ENCODE measurements at places on chromosomes 3 and 15. TPM values are rescaled to one million over a fixed set of nuclear protein-coding genes. Genes with fewer than 3 reads are reported as not detected.

Gene GAP43
- 0.60 TPM for total RNA-seq

Gene C3orf85
- total RNA-seq, result not detected

Gene MST1R
- total RNA-seq, result 5.6 TPM

Gene NEO1
- total RNA-seq, result 22.4 TPM

Gene TTLL13
- 0.34 TPM for total RNA-seq

Gene LIPC
- 0.57 TPM for total RNA-seq

Gene TTC21A
- total RNA-seq, result 14.2 TPM

Gene IRAK2
- total RNA-seq, result 6.8 TPM

Gene ITIH4
- total RNA-seq, result 7.5 TPM

Gene SCAANT1
- total RNA-seq, result not detected

Gene PIF1
- total RNA-seq, result 2.4 TPM

Gene RPP25
- 15.2 TPM for total RNA-seq

DNA sequence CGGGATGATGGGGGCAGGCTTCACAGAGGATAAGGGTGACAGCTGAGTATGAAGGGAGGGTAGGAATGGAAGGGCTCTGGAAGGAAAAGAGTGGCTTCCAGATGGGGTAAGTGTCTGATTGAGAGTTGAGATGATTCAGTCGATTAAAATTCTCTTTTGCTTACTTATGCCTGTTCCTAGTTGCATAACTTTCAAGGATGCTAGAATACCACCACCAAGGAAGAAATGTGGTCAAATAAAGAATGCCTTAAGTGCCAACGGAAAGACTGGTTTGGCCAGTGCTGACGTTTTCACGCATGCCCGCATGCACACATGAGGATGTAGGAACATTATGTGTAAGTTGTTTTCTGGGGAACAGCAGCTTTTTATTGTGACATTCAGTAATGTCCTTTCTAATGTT is 263.4 kb upstream of the WNT5A start:
- DNase-seq, result peak; percentile 72

DNA sequence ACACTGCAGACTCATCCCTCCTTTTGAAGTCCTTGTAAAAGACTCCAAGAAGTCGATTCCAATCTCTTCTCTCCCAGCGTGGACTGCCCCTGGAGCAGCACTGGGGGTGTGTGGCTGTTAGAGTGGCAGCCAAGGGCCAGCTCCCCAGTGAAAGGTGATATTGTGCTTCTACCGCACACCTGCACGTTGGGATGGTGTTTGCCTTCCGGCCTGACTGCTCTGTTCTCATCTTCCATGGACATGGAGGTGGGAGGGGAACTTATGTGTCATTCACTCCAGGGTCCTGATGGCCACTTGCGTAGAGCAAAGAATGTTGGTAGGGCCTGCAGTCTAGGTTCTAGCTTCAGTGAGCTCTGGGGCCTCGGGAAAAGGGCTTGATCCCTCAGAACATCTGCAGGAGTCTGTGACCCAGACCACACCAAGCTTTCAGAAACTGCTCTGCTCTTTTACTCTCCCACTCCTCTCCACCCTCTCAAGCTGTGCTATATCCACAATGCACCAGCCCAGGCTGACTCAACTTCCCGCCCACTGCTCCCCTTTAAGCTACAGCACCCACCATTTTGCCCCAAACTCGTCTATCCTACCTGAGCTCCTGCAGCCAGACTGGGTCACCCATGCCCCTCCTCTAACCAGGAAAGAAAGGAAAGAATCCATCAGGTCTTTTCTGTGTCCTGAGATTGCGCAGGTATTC is 31.3 kb downstream of the LIPC start:
- DNase-seq, result no peak

DNA sequence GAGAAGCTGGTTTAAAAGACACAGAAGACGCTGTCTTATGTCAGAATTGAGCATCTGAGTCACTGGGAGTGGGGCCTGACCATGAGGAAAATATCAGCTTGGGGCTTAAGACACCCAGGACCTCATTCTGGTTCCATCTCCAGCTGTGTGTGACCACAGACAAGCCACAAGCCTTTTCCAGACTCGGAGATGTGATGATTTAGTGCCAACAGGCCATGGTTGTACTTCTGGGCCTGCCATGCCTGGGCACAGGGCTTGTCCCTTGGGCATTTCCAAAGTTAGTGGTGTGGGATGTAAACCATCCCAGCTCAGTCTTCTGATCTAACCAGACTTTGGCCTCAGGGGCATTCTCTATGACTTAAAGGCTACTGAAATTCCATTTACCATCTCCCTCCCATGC is 269.8 kb downstream of the RYR3 start:
- no peak for DNase-seq

DNA sequence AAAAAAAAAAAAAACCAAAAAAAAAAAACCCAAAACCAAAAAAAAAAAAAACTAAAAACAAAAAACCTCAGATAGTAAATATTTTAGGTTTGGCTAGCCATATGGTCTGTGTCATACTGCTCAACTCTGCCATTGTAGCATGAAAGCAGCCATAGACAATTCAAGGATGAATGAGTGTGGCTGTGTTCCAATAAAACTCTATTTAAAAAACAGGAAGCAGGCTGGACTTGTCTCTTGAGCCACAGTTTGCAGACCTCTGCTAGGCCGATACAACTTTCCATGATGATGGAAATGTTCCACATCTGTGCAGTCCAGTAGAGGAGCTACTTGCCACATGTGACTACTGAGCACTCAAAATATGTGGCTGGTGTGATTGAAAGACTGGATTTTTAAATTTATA is 11.1 kb downstream of the EFCAB12 start:
- DNase-seq, result peak; percentile 61

- DNase-seq, result no peak
These were observed 355.3 kb upstream of the SLCO3A1 start for GRCh38 chr15:91498046-91498748.

DNA sequence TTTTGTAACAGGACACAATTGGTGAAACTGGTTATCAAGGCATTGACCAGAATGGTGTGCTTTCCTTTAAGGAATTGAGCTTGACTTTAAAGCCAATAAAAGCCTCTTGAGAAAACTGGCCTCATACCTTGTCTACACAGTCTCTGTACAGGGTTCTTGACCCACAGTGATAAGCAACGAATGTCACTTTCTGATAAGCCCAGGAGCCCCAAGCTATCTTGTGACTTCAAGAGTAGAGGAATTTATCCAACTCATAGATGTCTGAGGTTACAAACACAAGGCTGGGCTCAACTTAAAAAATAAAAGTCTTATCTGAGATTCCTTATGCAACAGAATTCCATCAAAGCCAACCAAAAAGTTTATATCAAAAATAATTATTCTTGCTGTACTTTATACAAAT is 212.1 kb downstream of the GBE1 start:
- DNase-seq, result no peak

DNA sequence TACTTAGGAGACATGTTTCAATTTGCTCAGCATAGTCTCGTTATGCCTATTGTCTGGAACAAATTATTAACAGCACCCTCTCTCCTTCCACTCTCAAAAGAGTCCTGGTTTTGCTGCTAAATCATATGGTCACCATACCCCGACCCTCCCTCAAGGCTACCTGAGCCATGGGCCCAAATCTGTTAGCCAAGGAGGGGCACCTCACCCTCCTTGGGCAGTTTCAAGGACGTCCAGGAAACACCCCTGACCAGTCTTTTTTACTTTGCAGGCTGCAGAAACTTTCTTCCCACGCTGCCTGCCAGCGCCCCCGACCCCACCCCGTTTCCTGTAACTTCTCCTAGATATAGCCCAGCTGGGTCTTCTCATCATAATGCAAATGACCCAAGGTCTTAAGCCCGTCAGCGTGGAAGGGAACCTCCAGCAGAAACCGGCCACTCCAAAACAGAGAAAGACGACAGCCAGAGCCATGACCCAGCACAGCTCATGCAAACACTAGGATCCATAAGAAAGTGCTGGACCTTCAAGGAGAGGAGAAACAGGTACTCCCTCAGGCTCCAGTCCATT is 62.3 kb downstream of the ADCY5 start:
- peak; percentile 89 for DNase-seq

GRCh38 chr15:71889385-71889784 is 79.0 kb downstream of the NR2E3 start:
- DNase-seq, result no peak

GRCh38 chr15:74133694-74134386 is 3.5 kb downstream of the ISLR2 start:
- DNase-seq, result no peak

DNA sequence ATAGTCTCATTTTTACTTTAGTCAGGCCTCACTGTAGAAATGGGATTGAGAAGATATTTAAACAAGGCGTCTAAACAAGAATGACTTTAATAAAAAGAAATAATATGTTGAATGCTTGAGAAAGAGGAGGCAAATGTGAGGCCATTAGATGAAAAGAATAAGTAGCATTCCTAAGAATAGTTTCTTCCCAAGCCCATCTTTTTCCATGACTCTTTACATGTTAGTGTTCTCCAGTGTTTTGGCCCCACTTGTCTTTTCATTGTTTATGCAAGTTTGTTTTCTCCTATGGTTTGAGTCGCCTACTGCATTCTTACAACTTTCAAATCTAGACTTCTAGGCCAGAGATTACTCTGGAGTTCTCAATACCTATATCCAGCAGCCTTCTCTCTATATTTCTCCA is 39.0 kb downstream of the TSC22D2 start:
- no peak for DNase-seq

DNA sequence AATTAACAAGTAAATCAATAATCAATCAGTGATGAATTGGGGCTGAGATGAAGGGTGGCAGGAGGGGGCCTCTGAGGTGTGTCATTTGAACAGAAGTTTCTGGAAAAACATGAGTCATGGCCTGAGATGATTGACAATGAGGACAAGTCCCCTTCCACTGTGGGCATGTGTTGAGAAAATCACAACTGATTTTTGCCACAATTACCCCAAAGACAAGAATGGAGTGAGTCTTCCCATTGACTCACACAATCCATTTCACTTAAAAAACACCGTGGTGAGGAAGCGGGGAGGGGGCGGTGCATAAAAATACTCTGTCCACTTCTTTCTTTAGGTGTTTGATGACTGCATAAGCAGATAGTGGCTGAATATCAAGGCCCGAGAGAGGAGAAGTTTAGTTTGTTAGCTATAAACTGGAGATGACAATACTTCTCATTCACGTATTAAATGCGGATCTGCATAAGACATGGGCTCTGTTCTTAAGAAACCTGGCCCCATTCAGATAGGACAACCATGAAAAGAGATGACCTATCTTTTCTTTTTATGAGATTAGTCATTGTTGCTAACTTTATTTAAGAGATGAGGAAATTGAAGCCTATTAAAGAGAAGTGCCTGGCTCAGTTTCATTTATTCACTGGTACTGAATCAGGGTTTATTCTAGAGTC is 34.7 kb downstream of the SHC4 start:
- DNase-seq, result no peak

- DNase-seq, result no peak
These were observed 90.1 kb downstream of the SATB1 start for GRCh38 chr3:18334837-18335601.

DNA sequence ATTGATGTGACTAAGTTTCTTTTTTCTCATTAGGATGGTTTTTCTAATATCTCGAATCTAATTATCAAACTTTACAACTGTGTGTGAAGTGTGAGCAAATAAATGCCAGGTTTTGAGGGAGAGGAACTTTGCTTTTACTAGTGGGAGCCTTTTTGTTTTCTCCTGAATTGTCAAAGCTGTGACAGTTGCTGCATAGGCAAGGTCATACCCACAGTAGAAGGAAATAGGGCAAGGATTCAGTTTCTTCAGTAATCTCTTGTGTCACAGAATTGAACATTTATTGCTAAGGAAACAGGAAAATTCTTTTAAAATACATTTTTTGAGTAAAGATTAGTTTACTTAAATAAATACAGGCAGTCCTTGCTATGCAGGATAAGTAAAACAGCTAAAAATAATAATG is 19.5 kb downstream of the GMPS start:
- no peak for DNase-seq

GRCh38 chr3:178352326-178353005 is 183.8 kb upstream of the KCNMB2 start:
- DNase-seq, result peak; percentile 57

DNA sequence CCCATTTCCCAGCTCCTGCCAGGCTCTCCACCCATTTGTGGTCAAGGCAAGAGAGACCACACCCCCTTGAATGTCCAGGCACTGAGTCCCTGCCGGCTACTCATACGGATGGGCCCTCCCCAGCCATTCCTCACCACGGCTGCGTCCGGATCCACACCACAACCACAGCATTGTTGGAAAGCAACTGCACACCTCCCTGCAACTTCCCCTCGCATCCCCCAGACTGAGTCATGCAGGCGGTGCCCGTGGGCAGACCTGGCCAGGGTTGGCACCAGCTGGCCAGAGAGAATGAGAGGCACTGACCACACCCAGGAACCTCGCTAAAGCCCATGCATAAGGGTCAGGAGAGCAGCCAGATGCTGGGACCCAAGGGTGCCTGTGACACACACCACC is 30.5 kb downstream of the LOXL1 start:
- no peak for DNase-seq

- DNase-seq, result no peak
These were observed 228.9 kb upstream of the FEZF2 start for GRCh38 chr3:62602129-62602770.

DNA sequence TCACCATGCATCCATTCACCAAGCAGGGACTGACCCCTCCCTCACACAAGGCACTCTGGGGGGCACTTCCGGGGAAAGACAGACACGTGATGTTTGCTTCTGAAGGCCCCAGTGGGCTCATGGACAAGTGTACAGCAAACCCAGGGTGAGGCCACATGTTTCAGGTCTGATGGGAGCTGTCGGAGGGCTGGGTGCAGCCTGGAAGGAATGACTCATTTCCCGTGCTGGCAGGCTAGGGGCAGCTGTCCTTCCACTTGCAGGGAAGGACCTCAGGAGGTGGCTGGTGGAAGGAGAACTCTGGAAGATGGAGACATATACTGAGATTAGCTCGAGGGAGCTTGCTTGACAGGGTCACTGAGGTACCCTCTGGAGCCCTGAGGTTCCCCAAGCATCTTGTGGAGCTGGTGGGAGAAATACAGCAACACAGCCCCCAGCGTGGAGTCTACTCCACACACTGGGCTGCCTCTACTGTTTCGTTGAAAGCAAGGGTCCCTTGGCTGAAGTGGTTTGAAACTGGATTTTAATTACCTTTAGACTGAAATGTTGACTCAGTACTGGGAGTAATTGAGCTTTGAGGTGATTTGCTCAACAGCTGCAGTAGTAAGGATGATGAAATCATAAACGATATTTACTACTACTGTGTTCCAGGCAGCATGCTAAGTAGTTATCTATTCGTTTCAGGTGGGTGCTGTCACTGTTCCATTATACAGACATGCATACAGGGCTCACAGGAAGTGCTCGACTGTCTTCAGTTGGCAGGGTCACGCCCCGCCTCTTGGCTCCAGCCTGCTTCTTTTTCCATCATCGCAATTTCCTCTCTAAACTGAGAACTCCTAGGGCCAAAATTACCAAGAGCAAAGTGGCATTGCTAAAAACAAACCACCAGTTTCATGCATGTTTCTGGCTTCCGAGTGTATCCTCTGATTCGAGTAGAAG is 230.4 kb downstream of the ADAMTS17 start:
- peak; percentile 54 for DNase-seq

GRCh38 chr15:38687775-38688495 is 123.3 kb upstream of the RASGRP1 start:
- no peak for DNase-seq

GRCh38 chr15:50108461-50108860 is 10.6 kb downstream of the ATP8B4 start:
- no peak for DNase-seq
